Activated CD4-positive, alpha-beta memory T cell treated with anti-CD3 and anti-CD28 coated beads, Interleukin-2, amount 10 ng/mL, durations not matched to agents 7 days and 5 days (primary cell): ENCODE measurements at places on chromosomes 2 and 18. TPM values are rescaled to one million over a fixed set of nuclear protein-coding genes. Genes with fewer than 3 reads are reported as not detected.
A peak's percentile ranks its signal among the peaks of the same experiment; 100 is the strongest.

DNA sequence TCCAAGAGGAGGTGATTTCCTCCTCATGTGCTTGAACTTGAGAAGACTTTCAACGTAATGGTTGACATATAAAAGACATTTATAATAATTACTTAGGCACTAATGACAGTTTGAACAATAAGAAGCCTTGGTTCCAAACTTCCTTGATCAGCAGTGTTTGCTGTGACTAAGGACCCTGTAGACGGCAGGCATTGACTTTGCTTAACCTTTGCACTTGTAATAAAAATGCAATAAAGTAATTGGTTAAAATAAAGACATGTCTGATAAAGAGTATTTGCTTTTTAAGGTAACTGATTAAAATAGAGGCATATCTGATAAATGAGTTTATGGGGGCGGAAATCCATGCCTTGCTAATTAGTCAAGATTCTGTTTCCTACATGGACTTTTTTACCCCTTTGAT lies 82.2 kb upstream of the ST8SIA3 start:
- no peaks in the 10 kb centered on the region for H3K27me3 ChIP-seq
- H3K4me3 ChIP-seq, result no peak overlapping the region
- H3K27ac ChIP-seq, result no peak overlapping the region
- H3K36me3 ChIP-seq, result no peaks in the 10 kb centered on the region
- no peak for DNase-seq

- no peaks in the 10 kb centered on the region for H3K27me3 ChIP-seq
- DNase-seq, result no peak
- no peaks in the 10 kb centered on the region for H3K36me3 ChIP-seq
- no peaks in the 10 kb centered on the region for H3K4me1 ChIP-seq
- no peak overlapping the region for H3K4me3 ChIP-seq
Observed at GRCh38 chr2:56811401-56811800, 627.6 kb downstream of the CCDC85A start.

DNA sequence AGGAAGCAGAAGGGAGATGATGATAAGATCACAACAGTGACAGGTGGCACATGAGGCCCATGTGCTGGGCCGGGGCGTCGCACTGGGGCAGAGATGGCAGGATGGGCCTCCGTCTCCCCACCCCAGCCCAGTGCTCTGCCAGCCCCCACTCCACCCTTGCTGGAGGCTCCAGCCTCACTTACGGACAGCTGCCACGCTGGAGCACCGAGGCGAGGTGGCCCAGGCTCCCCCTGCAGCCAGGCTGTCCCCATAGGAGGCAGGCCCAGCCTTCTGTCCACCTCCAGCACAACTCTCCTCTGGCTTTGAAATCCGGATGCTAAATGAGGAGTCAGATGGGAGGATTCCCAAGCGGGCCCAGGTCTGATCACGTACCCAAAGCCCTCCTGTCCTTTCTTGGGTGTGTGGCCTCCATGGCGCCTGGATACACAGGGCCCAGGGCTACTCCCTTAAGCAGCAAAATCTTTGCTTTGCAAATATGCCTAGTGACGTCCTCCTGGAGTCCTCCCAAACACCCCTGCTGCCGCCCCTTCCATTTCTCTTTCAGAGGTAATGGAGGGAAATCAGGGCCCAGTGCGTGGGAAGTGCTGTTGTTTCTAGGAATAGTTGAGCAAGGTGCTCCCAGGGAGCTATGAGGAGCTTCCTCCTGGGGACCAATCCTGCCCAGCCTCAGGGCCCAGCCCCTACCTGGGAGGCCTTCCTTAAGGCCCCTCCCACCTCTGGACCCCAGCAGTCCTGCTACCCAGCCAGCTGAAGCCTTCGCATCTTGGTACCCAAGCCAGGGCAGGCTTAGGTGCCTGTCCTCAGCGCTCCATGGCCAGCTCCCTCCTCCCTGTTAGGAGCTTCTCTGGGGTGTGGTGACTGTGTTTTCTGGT lies 170.4 kb upstream of the MYCN start:
- H3K27me3 ChIP-seq, result no peaks in the 10 kb centered on the region
- no peaks in the 10 kb centered on the region for H3K36me3 ChIP-seq
- H3K27ac ChIP-seq, result no peak overlapping the region
- H3K4me1 ChIP-seq, result no peaks in the 10 kb centered on the region

- H3K4me3 ChIP-seq, result no peak overlapping the region
- peaks cover 22% of the 10 kb centered on the region for H3K27me3 ChIP-seq
- no peak overlapping the region for H3K27ac ChIP-seq
- H3K4me1 ChIP-seq, result peaks cover 1% of the 10 kb centered on the region
Observed at GRCh38 chr2:71531522-71532047, 78.2 kb downstream of the DYSF start.

- peak overlapping the region; percentile 74 for H3K27ac ChIP-seq
- peaks cover 17% of the 10 kb centered on the region for H3K4me1 ChIP-seq
- H3K4me3 ChIP-seq, result peak overlapping the region; percentile 91
Observed at GRCh38 chr2:200509235-200509611, 645 bp downstream of the KCTD18 start.

GRCh38 chr2:198909525-198910267 lies 548.0 kb downstream of the SATB2 start:
- H3K27ac ChIP-seq, result no peak overlapping the region
- no peak for DNase-seq
- H3K36me3 ChIP-seq, result no peaks in the 10 kb centered on the region
- H3K27me3 ChIP-seq, result no peaks in the 10 kb centered on the region

DNA sequence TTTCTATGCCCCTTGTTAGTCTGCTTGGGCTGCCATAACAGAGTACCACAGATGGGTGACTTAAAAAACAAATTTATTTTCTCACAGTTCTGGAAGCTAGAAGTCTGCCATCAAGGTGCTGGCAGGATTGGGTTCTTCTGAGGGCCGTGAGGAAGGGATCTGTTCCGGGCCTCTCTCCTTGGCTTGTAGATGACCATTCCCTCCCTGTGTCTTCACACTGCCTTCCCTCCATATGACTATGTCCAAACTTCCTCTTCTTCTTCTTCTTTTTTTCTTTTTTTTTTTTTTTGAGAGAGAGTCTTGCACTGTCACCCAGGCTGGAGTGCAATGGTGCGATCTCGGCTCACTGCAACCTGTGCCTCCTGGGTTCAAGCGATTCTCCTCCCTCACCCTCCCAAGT lies 13.1 kb upstream of the CCNYL1 start:
- no peak overlapping the region for H3K4me3 ChIP-seq
- no peak overlapping the region for H3K27ac ChIP-seq
- no peaks in the 10 kb centered on the region for H3K27me3 ChIP-seq
- DNase-seq, result no peak
- peaks cover 3% of the 10 kb centered on the region for H3K4me1 ChIP-seq

BABAM2 gene
- 51.4 TPM for total RNA-seq

IFIH1 gene
- 66.9 TPM for total RNA-seq

MYO1B gene
- 2.9 TPM for total RNA-seq

FAM110C gene
- total RNA-seq, result 5.1 TPM

ABHD1 gene
- total RNA-seq, result 0.13 TPM

UGT1A10 gene
- total RNA-seq, result not detected
